Stimulated activated CD4-positive, alpha-beta T cell treated with anti-CD3 and anti-CD28 coated beads, Interleukin-2, amount 100 ng/mL, for 4 hours (primary cell): ENCODE measurements at places on chromosomes 6 and 20.

DNA sequence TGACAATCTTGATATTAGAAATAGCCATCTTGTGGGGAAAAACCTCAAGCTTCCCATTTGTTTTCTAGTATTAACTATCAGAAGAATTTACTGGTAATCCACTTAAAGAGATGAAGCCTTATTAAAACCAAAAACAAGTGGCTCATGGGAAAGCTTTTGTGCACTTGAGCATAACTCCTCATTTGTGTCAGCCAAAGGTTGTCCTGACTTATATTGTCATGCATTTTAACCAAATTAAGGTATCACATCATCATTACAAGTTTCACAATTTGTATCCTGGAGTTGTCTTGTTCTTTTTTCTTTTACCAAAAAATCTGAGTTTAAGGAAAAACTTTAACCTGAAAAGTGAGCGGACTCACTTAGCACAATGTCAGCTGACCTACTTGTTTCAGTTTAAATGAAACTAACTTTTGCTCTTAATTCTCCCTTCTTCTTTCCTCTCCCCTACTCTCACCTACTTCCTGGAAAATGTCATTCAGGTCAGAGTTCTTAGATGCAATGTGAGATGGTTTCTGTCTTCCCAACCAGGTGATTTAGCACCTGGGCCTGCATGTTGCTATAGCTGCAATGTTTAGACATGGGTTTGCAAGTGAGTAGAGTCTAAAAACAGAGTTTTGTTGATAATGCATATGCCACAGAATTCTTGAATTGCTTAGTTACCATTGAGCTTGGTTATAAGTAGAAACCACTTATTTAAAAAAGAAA, 82.8 kb downstream of the TNFAIP3 start:
- DNase-seq = no peak

GRCh38 chr6:135514706-135515105, 17.2 kb upstream of the AHI1 start:
- no peak for DNase-seq

DNA sequence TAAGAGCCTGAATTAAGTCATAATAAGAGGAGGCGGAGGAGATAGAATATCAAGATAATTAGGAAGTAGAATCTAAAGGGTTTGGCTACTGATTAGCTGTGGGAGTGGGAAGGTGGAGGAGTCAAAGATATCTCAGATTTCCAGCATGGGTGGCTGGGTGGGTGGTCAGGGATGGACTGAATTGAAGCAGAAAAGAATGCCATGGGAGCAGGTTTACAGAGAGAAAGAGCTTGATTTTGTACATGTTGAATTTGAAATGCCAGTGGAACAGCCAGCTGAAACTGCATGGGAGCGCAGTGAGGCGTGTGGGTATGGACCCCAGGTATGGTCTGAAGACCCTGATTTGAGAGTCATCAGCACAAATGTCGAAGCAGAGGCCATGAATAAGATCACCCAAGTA, 1.4 kb upstream of the HLA-DMA start:
- DNase-seq = no peak

DNA sequence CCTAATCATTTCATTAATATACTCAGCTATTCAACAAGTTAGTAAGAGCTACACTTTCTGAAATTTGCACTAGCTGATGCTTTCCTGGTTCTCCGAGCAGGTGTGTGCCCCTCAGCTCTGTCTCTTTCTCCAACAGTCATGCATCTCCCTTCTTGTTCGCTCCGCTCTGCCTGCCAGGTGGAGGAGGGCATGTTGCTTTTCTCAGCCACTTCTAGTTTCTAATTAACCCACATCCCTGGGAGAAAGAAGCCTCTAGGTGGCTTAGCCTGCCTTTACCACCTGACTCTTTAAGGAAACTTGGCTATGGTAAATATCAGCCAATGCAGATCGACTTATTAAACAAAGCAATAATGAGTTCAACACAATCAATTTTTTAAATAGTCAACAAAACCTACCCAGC, 34.2 kb downstream of the LRFN2 start:
- DNase-seq = no peak

- DNase-seq = no peak
These were observed 2.8 kb downstream of the CLIC5 start for GRCh38 chr6:46012834-46013233.

GRCh38 chr20:38050686-38051085, 17.1 kb downstream of the RPRD1B start:
- DNase-seq = no peak

- no peak for DNase-seq
These were observed 52.0 kb downstream of the ECT2L start for GRCh38 chr6:138847884-138848283.

- DNase-seq = no peak
These were observed 57.6 kb downstream of the GCNT2 start for GRCh38 chr6:10578723-10579122.

GRCh38 chr6:106612671-106613416, 16.5 kb downstream of the RTN4IP1 start:
- DNase-seq = no peak

GRCh38 chr6:57102976-57103375, 13.0 kb downstream of the ZNF451 start:
- no peak for DNase-seq

DNA sequence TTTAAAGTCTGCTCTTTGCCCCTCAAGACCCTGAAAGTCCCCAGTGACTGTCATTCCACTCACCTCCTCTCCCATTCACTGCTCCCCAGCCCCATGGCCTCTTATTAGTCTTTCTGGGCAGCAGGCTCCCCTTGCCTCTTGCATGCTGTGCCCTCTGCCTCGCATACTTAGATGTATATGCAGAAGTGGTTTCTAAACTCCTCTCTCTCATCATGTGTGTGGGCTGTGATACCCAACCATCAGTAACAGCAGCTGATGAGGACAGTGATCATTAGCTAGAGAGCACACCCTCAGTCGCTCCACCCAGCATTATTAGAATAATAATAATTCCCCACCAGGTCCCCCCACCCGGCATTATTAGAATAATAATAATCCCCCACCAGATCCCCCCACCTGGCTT, 14.5 kb downstream of the PKIG start:
- DNase-seq = no peak

- DNase-seq = no peak
These were observed 186.6 kb downstream of the MOXD1 start for GRCh38 chr6:132214716-132215115.

GRCh38 chr6:3814539-3814938, 34.6 kb upstream of the FAM50B start:
- DNase-seq = no peak

GRCh38 chr20:47358672-47359529, 2.4 kb upstream of the ZMYND8 start:
- DNase-seq = no peak

DNA sequence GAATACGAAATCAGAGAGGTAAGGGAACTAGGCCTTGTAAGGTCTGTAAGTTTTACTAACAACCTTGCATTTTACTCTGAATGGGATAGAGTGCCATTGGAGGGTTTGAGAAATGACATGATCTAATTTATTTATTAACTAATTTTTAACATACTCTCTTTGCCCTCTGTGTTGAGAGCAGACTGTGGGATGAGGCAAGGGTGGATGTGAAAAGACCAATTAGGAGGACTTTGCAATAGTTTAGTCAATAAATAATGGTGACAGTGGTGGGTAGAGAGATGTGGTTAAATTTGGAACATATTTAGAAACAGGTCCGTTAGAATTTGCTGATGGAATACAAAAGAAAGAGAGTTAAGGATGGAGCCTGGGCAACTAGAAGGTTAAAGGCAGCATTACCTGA, 60.0 kb downstream of the MKKS start:
- no peak for DNase-seq

GRCh38 chr6:92849636-92850035, 569.7 kb downstream of the EPHA7 start:
- no peak for DNase-seq

DNA sequence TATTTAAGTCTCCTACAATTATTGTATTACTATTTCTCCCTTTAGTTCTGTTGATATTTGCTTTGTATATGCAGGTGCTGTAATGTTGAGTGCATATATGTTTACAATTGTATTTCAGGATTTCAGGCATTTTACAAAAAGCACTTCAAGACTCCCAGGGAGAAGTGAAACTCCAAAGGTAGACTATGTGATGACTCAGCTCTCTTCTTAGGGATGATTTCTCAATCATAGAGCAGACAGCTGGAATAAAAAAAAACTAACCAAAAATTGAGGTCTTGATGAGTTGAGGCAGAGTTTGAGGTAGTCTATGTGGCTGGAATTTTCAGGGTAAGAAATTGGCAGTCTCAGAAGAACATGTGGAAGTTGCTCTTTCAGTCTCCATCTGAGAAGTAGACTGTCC, 786.1 kb downstream of the TFAP2A start:
- no peak for DNase-seq

DNA sequence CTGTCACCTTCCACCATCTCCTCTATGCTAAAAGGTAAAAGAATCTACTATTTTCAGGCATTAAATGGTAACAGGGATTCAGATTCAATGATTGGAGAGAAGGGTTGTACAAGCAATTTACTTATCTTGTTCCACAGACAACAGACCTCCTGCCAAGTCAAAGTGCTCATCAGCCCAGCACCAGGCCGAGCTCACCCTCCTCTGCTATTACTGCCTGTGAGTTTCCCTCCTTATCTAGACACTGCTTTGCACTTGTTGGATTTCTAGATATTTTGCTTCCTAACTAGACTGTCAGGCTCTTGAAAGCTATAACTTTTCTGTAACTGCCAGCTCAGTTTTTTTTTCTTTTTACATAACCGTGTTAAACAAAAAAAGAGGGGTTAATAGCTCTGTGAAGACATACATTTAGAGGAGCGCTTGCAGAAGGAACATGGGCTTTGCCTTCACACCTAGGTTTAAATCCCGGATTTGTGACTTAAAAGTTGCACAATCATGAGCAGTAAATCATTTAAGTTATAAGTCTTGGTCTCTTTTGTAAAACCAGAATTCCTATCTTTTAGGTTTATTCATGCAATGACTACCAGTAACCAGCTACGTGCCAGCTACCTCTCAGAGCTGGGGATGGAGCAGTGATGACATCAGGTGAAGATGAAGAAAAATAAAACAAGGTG, 1.1 kb upstream of the FAM162B start:
- no peak for DNase-seq

- no peak for DNase-seq
These were observed 3.1 kb downstream of the SHPRH start for GRCh38 chr6:145960918-145961589.

- DNase-seq = no peak
These were observed 363.8 kb downstream of the DOK5 start for GRCh38 chr20:54839224-54839623.

- no peak for DNase-seq
These were observed 35.3 kb downstream of the TFAP2B start for GRCh38 chr6:50853939-50854338.

DNA sequence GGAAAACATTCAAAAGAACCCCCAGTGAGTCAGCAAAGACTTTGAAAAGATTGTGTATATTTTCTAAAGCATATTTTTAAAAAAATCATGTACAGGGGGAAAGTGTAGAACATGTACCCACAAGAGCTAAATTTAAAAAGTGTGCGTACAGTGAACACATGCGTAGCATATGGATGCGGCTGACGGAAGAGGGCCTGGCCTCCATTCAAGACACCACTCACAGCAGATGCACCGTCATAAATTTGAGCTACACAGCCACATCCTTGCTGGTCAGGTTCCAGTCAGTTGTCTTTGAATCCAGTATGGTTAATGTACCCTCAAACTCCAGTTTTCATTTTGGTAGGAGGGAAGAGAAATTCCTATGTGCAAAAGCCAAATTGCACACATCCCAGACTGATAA, 54.3 kb upstream of the SPACA1 start:
- DNase-seq = no peak

- no peak for DNase-seq
These were observed 42.0 kb upstream of the ENPP1 start for GRCh38 chr6:131765804-131766135.
